ENCODE measurements at places on chromosomes 5 and 9.

DNA sequence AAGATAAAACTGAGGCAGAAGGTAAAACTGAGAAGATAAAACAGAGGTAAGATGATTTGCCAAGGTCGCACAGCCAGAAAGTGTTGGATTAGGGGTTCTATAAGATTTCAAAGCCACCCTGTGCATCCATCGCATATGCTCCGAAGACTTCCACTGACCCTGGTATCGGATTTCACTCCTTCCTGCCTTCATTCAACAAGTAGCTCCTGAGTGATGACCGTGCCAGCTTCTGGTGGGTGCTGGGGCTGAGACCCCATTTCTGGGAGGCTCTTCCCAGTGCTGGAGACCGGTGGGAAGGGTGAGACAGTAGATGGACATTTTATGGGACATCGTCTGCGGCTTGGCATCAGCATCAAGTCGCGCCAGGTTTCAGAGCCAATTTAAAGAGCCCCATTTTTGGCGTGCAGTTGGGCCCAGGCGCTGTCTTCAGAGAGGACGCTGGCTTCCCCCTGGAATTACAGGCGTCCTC lies 53.7 kb upstream of the DAB2IP start:
- no peak for DNase-seq

- no peak for DNase-seq
Measured at GRCh38 chr5:41848983-41849382, 21.2 kb downstream of the OXCT1 start.

DNA sequence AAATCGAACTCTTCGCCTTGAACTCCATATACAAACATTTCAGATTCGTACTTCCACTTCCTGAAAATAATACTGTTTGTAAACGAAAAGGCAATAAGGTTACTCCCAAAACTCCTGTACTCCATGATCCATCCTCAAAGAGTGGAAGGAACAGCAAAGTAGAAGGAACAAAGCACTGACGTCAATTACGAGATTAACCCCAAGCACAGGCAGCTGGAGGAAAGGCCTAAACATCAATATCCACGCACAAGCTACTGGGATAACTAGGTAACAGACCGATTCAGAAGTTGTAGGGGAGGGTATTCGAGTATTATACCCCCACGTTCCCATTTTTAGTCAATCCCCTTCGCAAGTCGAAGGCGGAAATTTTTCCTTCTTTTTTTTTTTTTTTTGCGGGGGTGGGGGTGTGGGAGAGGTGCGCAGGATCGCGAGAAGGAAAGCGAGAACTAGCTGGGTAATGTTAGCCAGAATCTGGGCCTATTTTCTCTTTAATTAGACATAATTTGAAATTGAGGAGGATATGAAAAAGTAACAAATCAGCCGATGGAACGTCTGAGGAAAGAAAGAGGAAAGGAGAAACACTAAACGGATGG lies 909 bp downstream of the AFF4 start:
- DNase-seq, result no peak

- DNase-seq, result no peak
Measured at GRCh38 chr5:150279330-150280020, 10.1 kb downstream of the CAMK2A start.

DNA sequence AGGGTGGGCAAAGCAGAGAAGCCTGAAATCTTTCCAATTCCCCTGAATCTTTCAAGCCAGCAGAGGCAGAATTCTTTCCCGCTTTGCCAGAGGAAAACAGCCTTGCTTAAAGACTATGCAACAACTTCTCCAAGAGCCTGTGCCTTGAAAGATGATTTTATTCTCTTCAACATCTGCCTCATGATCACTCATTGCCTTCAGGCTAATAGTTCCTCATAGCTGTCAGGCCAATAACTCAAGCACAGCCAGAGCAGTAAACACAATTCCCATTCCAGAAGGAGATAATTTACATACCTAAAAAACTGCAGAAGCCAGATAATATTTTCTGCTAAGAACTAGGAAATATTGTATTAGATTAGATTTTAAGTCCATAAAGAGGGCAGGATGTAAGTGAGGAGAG lies 92.3 kb upstream of the PUM3 start:
- DNase-seq, result no peak

- no peak for DNase-seq
Measured at GRCh38 chr5:174204535-174205313, 159.2 kb downstream of the NSG2 start.

DNA sequence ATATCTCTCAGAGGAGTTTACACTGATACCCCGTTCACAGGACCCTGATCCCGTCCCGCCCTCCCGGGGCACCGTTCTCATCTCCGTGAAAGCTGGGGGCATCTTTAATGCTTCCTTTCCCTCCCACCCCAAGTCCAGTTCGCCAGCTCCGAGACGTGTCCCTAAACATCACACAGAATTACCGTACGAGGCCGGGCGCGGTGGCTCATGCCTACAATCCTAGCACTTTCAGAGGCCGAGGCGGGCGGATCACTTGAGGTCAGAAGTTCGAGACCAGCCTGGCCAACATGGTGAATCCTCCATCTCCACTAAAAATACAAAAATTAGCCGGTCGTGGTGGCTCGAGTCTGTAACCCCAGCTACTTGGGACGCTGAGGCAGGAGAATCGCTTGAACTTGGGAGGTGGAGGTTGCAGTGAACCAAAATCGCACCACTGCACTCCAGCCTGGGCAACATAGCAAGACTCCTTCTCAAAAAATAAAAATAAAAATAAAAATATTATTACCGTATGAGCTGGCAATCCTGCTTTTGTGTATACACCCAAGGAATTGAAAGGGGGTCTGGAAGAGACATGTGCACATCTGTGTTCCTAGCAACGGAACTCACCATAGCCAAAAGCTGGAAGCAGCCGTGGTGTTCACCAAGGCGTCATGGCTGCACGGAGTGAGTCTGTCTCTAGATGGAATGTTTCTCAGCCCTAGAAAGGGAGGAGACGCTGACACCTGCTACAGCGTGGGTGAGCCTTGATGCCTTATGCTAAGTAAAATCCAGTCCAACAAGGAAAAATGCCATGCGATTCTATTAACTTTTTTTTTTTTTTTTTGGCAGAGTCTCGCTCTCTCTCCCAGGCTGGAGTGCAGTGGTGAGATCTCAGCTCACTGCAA lies 1.2 kb upstream of the ABO start:
- DNase-seq, result no peak

DNA sequence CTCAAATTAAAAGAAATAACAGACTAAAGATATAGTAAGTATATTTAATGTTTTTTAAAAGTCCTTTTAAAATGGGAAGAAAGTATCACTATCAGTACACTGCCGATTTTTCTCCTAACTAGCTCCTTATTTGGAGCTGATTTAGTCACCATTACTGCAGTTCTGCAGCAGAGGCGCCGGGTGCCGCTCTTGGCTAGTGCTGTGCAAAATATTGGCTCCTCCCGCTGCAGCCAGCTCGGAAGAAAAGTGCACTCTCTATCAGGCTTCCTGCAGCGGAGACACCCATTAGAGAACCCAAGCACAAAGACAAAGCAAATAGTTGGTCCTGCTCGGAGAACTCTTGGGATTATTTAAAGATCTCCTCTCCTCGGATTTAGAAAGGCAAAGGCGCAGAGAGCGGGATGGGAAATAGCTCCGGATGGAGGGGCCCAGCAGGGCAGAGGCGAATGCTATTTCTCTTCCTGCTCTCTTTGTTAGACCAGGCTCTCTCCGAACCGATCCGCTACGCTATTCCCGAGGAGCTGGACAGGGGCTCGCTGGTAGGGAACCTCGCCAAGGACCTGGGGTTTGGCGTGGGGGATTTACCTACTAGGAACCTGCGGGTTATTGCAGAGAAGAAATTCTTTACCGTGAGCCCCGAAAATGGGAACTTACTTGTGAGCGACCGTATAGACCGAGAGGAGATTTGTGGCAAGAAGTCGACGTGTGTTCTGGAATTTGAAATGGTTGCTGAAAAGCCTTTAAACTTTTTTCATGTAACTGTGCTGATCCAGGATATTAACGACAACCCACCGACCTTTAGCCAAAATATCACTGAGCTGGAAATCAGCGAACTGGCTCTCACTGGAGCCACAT lies at the start of gene PCDHGB3:
Gene PCDHGB3 (plus strand): TSS at position 249 of the 855 bp plus-strand sequence. CDS start 153 bp downstream, at position 402.
- DNase-seq, result no peak

GRCh38 chr9:68843239-68843638 lies 138.2 kb downstream of the PIP5K1B start:
- no peak for DNase-seq

DNA sequence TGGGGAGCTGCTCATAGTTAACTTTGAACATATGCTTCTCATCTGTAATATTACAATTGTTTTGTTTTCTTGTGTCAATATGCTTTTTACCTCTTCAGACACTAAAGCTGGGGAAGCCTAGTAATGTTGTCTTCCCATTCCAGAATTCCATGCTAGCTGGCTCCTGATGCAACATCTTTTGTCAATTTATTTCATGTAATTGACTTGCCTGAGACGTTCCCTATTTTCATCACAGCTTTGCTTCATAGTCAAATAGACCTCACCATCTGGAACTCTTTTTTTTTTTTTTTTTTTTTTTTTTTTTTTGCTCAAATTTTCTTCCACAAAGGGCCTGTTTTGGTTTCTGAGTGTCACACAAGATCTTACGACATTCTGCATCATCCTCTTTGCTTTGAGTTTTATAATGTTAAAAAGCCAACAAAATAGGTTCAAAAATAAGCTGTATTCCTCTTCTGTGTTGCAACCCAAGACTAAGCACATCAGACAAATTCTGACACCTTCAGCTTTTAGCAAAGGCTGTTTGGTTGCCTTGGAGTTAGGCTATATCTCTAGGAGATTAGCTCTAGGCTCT lies 235.2 kb downstream of the NR3C1 start:
- DNase-seq, result no peak

- DNase-seq, result no peak
Measured at GRCh38 chr5:43110606-43111170, 10.0 kb upstream of the ZNF131 start.

DNA sequence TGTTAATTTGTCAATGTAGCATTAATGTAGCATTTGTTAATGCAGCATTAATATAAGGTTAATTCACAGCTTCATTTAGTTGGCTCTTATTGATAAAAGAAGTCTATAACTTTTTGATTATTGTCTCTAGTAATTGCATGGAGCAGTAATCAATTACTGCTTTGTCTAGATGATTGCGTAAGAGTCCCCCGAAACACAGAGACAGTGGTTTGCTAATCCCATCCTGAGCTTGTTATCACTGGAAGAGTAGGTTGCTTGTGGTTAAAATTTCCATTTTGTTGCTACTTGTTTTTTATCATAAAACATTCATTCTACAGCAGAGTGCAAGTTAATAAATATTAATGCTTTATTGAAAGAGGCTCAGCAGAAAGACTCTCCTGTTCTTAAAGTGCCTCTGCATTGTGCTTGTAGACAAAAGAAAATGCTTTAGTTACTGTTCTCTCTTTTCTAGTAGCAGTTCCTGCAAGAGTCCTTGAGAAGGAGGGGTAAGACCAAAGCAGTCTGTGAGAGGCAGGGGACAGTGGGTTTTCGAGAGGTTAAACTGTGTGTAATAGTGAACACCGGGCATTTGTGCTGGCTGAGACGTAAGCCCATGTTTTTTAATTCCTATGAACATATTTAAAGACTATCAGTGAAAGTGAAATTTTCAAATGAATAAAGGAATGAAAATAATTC lies 291.7 kb downstream of the TRPM3 start:
- DNase-seq, result no peak

DNA sequence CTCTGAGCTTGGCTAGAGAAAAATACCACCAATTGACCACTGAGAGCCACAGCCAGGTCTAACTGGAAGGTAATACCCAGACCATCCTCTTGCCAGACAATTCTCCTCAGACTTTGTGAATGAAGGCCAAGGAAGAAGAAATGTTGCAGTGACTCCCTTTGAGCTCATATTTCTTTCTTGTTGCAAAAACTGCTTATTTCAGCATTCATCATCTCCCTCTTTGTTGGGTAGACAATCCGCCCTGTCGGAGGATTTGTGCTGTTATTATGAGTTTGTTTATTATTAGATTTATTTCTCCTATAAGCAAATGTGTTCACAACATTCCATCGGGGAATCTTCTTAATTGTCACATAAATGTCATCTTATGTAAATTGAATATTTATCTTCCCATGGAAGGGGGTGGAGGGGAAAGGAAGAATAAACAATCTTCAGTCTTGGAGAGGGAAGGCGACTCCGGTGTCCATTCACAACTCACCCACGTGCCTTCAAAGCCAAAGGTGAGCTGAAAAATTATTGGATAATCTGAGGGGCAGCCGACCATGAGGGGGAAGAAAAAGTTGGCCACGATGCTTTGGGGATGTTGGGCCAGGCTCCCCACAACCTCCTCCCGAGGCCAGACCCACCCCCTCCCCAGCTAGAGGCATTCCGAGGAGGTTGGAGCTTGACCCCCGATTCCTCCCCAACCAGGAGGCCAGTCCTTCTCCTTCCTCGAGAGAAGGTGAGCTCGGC lies 1.8 kb upstream of the JADE2 start:
- DNase-seq, result no peak

DNA sequence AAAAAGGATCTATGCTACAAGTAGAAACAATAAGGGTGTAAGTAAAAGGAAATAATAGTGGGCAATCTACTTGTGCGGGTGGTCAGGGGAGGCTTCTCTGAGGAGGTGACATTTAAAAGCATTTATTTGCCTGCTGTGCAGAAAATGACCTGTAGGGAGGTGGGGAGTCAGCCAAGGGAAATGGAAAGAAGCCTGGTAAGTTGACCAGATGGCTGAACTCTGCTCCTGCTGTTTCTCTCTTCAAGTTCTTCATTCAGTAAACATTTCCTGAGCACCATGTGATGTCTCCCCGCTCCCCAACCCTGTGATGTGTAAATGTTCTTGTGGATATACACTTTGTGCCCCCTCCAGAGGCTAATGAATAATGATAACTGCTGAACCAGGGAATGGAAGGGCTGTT lies 9.9 kb upstream of the SPIN1 start:
- no peak for DNase-seq

GRCh38 chr9:29044959-29045358 lies 1471.7 kb upstream of the C9orf72 start:
- DNase-seq, result no peak

DNA sequence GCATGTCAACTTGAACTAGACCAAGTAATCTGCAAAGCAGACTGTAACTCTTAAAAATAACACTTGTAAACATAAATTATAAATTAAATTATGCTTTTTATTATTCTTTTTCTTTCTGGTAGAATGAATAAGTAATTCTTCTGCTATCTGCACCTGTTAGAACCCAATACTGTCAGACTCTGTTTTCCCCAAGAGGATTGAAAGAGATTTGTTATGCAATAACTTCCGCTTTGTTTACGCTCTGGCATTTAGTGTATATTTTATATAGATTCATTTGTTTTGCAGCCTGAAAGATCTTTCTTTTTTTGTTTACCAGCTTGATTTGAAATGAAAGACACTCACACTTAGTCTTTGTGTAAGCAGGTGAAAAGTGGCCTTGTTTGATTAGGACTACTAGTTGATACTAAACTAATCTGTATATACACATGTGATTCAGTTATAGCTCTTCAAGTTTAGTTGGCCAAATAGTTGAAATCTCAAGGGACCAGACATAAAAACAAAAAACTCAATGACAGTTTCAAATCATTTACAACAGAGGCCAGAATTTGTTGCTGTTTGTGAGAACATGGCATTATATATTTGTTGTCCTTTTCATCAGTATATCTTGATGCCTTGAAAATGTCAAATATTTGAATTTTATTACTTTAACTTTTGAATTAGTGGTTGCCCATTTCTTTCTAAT lies 155.8 kb downstream of the PBX3 start:
- no peak for DNase-seq
